ENCODE measurements at places on chromosomes 13 and 19. TPM values are rescaled to one million over a fixed set of nuclear protein-coding genes. Genes with fewer than 3 reads are reported as not detected.

Gene UGGT2
- total RNA-seq = 16.1 TPM

Gene CEACAM8
- not detected for total RNA-seq

Gene RGL3
- total RNA-seq = not detected

Gene ZNF525
- total RNA-seq = 1.8 TPM

Gene GNG7
- under 0.01 TPM for total RNA-seq

Gene ZNF534
- not detected for total RNA-seq

Gene ARRDC5
- total RNA-seq = not detected

Gene AXL
- 379 TPM for total RNA-seq

Gene PNMA8B
- total RNA-seq = 0.67 TPM

Gene UQCR11
- 97.7 TPM for total RNA-seq

Gene SELENOV
- total RNA-seq = not detected

Gene STX10
- total RNA-seq = 91.0 TPM
